ENCODE measurements at places on chromosomes 1 and 21.

- no peak overlapping the region for H3K27ac ChIP-seq
- H3K36me3 ChIP-seq = no peaks in the 10 kb centered on the region
- H3K27me3 ChIP-seq = no peaks in the 10 kb centered on the region
Observed at GRCh38 chr1:86832433-86832832, 81.5 kb downstream of the SELENOF start.

DNA sequence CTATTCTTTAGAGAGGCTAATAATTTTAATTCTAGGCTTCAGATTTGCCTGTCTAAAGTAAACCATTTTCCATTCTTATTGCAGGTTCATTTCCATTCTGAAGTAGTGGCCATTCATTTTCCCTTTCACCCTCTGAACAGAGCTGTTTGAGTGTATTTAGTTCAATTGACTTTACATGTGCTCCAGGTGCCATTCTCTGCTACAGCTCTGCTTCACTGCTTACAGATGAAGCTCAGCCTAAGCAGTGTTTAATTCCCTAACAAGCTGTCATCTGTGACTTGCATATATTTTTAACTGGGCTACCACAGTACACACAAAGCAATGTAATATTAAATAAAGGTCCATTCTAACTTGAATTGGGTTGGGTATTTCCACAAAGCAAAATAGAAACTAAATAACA is 1031.6 kb downstream of the KCNT2 start:
- H3K36me3 ChIP-seq = no peaks in the 10 kb centered on the region
- no peak for DNase-seq
- H3K4me3 ChIP-seq = no peak overlapping the region

DNA sequence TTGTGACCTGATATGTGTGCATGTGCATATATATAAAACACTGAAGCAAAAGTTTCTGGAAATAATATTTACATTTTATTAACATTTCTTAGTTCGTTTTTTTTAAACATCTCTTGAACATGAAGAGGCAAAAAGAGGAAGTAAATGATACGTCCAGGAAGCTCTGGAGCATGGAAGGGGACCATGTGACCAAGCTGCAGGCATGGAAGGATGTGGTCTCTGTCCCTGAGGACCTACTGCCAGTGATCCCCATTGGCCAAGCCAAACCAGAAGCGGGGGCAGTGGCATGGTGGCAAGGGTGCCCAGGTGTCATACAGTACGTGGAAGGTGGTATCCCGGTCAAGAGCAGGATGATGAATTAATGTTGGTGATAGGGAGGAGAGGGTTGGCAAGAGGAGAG is 268.3 kb upstream of the PROX1 start:
- no peak overlapping the region for H3K27ac ChIP-seq
- H3K27me3 ChIP-seq = peaks cover 2% of the 10 kb centered on the region
- no peak overlapping the region for H3K4me3 ChIP-seq
- no peaks in the 10 kb centered on the region for H3K36me3 ChIP-seq

DNA sequence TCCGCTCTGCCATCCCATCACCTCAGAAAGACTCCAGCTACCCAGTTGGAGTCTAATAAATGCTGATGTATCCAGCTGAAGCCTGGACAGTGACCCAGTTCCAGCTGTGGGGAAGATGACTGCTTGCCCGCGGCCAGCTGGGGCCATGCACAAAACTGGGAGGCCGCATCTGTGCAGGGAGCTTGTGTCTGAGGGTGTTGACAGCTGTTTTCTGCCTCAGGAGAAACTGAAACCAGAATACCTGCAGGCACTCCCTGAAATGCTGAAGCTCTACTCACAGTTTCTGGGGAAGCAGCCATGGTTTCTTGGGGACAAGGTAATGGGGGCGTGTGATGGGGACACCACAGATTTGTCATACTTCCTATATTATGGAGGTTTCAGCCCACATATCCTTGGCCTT is 3.2 kb downstream of the GSTM2 start:
- H3K27me3 ChIP-seq = no peaks in the 10 kb centered on the region
- no peak overlapping the region for H3K4me3 ChIP-seq
- no peak overlapping the region for H3K27ac ChIP-seq
- no peak for DNase-seq

DNA sequence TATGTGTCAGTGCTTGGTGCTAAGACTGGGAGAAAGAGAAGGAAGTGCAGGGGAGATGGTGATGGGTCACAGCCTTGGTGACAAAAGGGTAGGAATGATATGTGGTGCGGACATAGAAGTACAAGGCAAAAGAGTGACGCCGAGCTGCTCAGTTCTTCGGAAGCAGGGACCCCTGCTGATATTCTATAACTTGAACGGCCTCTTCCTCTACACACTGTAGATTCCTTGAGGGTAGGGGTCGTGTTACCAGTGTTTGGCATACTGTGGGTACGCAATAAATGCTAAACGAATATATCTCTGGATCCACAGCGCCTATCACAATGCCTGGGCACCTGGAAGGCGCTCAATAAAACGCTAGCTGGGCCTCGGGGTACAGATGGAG is 488 bp downstream of the DBT start:
- peaks cover 3% of the 10 kb centered on the region for H3K4me1 ChIP-seq
- H3K36me3 ChIP-seq = no peaks in the 10 kb centered on the region
- H3K4me3 ChIP-seq = peak overlapping the region; percentile 91
- H3K27me3 ChIP-seq = no peaks in the 10 kb centered on the region
- H3K27ac ChIP-seq = peak overlapping the region; percentile 47
- DNase-seq = no peak

Data from aorta (tissue), 5 donors.